Skin of body (tissue), 3 donors: ENCODE measurements at places on chromosomes 13 and 19.
A peak's percentile ranks its signal among the peaks of the same experiment; 100 is the strongest.

DNA sequence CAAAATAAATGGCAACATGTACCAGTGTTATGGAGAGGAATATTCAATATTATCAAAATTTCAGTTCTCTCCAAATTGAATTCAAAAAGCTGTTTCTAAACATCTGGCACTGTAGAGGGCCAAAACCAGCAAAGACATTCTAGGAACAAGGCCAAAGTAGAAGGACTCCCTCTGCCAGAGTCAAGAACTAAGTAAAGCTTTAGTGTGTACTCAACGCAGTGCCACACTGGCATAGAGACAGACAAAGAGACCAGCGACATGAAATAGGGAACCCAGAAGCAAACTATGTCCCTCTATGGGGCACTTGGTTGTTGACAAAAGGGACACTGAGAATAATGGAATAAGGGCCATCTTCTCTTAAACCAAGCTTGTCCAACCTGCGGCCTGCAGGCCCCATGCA, 15.6 kb downstream of the SCGB2B2 start:
- DNase-seq = no peak

DNA sequence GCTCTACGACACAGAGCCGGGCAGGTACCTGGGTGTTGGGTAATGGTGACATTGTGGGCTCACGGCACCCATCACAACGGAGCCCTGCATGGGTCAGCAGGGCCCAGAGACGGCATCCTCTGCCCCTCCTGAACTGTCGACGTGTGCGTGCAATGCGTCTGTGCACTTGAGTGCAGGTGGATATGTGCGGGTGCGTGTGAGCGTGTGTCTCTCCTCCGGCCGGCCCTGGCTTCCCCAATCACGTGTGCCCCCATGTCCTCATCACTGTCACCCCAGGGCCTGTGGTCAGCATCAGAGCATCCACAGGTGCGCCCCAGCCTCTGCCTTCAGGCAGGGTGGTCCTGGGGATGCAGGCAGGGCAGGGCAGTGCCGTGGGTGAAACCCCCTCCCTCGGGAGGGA, 37.2 kb upstream of the TPM4 start:
- no peak for DNase-seq

DNA sequence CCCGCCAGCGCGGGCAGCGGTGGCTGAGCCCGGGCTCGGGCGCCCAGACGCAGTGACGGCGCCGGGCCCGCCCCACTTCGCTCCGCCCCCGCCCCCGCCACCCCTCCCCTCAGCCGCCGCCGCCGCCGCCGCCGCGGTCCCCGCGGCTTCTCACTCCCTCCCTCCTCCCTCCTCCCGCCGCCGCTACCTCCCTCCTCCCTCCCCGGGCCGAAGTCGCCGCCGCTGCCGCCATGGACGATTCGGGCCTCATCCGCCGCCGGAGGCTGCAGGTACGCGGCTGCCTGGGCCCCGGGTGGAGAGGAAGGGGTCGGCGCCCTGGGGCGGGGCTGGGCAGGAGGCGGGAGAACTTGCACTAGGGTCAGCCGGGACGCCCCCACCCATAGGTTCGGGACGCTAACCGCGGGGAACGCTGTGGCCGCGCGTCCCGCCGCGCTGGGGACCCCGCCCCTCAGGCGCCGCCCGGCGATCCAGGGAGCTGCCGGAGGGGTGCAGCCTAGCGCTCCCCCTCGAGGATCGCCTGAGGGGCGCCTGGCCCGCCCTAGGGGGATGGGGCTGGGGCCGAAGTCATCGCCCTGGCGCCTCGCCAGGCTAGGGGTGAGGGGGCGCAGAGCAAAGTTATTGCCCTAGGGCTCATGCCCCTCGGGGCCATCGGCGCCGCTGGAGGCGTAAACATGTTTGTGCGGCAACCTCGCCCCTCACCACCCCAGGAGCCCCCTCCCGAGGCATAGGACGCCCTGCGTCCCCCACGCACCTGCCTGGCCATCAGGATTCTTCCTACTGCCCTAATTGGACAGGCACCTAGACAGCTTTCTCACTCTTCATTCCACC, 427 bp downstream of the RTBDN start:
- no peak for DNase-seq

DNA sequence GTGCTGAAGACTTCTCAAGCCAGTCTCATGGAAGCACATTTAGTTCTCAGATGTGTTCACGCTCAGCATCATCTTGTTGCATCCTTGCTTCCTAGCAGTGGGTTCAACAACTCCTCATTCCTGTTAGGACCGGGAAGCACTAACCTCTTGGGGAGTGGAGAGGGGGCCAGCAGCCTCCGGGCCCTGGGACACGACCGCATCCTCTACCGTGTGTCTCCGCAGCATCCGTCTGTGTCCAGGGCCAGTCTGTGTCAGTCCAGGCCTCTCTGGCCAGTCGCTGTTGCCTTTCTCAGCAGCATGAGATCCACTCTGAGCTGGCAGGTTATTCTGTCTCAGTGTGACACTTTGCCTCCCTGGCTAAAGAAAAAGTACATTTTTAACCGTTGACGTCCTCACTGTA, 17.0 kb downstream of the PDCD5 start:
- DNase-seq = no peak

GRCh38 chr13:58852076-58852475, 1220.5 kb downstream of the PCDH17 start:
- DNase-seq = no peak

DNA sequence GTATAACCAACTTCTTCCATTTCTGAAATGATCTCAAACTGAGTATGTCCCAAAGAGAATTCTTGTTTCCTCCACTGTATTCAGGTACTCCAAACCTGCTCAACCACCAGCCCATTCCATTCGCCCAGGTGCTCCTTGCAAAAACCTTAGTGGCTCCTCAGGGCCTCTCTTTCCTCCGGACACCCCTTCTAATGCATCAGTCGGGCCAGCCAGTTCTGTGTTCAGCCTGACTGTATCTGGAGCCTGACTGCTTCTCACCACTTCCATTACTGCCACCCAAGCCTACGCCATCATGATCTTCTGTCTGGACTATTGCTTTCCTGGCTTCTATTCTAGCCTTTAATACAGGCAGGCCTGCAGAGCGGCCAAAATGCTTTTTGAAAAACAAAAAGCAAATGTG, 1.5 kb downstream of the PHF11 start:
- DNase-seq = no peak

DNA sequence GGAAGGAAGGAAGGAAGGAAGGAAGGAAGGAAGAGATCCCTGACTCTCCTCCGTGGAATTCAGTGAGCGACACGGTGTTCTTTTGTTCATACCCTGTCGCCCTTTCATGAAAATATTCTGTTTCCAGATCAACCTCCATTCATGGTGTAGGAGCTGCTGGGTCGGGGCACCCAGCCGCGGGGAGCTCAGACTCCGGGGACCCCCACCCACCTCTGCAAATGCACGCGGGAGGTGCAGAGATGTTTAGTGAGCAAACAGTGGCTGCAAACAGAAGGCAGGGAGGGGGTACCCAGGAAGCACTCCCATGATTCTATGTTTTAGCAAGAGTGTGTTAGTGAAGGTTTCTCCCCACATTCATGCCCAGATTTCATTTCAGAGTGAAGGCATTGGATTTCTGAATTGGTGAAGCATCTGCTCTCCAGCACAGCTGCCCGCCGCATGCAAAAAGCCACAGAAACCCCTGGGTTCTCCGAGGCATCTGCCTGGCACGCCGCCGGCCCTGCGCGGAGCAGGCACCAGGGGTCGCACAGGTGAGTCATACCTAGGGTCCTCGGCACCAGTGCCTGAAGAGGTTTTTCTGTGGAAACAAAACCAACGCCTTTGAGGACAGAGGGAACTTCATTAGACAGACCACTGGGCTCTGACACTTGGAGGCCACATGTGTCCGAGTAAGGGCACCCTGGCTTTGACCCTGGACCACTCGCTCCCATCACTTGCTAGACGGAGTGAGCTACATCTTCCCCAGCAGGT, 80.6 kb downstream of the ZNF557 start:
- no peak for DNase-seq

DNA sequence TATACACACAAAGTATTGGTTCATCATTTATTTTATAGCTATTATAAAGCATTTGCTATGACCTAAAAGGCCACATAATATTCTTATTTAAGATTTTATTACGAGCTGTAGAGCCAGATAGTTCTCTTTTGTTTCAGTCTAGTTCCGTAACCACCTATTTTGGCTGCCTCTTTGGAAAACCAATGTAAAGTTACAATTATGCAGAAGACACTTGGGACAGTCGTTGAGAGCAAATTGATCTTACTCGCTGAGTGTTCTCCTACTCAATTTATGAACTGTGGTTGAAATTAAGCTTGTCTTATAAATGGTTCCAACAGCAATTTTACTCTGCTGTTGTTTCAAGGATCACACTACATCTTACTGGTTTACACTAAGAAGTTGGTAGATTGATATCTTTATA, 122.3 kb downstream of the SLC7A1 start:
- no peak for DNase-seq

GRCh38 chr19:30812099-30812678, 440.0 kb downstream of the ZNF536 start:
- no peak for DNase-seq

GRCh38 chr13:44153496-44153895, 220.1 kb upstream of the SERP2 start:
- no peak for DNase-seq

GRCh38 chr13:24678151-24678550, 2.1 kb upstream of the ATP12A start:
- DNase-seq = no peak

DNA sequence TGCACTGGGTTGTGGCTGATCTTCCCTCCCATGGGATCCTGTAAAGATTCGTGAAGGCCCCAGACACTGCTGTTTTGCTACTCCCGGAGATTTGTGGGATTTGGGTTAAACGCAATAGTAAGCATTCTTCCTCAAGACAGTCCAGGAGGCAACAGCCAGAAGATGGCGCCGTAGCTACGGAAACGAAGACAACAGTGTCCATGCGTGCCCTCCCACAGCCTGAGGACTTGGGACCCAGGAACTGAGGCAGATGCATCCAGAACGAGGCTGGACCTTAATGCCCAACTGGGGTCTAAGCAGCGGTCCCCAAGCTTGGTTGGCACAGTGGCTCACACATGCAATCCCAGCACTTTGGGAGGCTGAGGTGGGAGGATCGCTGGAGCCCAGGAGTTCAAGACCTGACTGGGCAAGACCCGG, 57.6 kb upstream of the ZNF507 start:
- peak; percentile 76 for DNase-seq

DNA sequence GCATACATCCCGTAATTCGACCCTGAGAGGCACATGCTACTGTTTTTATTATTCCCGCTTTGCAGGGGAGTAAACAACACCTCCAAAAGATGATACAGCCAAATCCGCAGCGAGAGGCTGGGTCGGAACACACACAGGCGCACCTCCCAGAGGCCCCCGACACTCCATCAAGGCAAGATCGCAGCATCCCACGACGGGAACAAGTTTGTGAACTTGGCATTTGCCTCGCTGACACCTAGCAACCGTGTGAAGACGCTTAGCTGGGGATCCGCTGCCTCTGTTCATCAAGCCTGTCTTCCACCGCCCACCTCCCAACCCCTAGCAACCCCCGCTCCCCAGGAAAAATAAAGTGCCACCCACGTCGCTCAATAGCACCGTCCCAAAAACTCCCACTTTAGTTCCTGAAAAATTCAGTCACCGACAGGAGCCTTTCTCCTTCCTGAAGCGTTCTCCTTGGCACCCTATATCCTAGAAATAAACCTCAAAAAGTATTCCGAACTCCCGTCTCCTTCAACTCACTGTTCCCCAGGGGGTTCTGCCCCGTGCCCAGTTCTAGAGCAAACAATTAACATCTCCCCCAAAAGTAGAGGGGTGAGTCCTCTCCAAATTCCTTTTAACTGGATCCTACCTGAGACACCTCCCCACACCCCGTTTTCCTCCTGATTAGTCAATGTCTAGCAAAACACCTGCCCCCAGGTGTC, 1.7 kb downstream of the GNG7 start:
- no peak for DNase-seq

GRCh38 chr13:40136896-40137295, 481.4 kb downstream of the COG6 start:
- no peak for DNase-seq

- no peak for DNase-seq
Observed at GRCh38 chr19:6125571-6125989, 9.9 kb upstream of the ACSBG2 start.

DNA sequence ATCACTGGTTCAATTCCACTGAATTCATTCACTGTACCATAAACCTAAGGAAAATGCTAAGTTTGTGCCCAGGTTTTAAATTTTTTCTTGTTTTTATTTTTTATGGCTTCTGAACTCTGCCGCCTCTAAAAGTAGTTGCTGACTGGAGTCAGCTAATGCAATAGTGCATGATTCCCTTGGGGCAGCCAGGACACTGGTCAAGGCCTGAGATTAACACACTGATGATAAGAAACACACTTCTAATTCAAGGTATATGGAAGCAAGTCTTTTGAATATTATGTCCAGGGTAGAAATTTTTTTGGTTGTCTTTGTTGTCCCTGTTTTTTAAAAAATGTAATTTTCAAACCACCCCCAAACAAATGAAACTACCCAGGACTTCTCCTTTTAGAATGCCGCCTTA, 72.2 kb downstream of the CDADC1 start:
- DNase-seq = no peak

GRCh38 chr13:43058318-43058674, 34.9 kb downstream of the DNAJC15 start:
- no peak for DNase-seq

DNA sequence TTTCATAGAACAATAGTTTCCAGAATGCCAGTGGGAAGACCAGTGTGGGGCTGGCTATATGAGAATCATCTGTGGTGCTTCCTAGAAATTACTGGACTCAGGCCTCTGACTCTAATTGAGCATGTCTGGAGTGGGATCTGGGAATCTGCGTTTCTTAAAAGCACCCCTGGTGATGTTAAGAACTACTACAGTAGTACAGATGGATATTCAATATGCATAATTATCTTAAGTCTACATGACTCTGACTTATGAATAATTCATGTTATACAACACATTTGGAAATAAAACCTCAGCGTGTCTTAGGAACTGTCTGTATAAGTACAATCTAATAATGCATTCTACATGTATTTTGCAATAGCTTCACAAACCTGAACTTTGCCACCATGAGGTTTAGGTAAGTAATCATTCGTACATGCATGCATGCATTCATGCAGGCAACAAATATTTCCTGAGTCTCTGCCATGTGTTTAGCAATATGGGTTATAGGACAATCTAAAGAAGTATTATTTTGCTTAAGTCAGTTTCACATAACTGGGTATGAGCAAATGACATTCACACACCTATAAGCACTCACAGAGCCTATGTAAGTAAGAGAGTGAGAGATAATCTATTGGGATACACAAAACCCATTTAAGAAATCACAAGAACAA, 62.0 kb downstream of the EPSTI1 start:
- no peak for DNase-seq
